ENCODE measurements at places on chromosomes 7 and 10.

GRCh38 chr10:130652964-130653578 is 516.9 kb downstream of the GLRX3 start:
- DNase-seq: no peak

DNA sequence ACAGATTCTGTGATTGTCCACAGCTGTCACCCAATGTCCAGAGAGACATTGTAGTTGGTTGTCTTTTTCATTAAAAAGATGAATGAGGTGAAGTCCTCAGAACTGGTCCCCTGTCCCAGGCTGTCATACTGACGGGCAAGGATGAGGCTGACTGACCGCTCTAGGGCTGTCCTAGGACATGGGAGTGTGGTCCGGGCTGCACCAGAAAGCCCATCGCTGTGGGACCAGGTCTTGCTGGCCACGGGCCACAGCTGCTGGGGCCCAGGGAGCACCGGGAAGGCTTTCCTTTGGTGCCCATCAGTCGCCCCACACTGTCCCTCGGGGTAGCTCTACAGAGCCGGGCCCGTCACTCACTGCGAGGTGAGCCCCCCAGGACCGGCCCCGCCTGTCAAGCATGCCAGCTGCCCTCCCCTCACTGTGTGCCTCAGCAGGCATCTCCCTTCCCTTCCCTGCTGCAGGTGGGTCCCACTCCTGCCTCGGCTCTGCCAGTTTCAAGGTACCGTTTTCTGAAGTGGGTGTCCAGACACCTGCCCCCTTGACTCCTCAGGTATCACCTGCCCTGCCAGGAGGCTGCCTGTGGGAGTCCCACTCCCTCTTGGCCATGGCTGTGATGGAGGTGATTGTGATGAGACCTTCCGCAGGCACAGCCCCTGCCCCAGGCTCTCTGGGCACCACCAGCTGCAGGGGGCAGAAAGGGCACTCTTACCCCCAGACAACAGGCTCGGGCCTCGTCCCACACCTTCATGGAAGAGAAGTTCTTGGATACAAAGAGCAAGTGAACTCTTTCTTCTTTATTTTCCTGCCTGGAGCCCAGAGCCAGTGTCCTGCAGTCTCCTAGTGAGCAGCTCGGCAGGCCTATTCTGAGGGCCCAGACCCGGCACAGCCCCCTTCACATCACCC is 21.7 kb downstream of the LRRC27 start:
- no peak for DNase-seq

- no peak for DNase-seq
Measured at GRCh38 chr10:83988435-83988834, 150.9 kb upstream of the GHITM start.

DNA sequence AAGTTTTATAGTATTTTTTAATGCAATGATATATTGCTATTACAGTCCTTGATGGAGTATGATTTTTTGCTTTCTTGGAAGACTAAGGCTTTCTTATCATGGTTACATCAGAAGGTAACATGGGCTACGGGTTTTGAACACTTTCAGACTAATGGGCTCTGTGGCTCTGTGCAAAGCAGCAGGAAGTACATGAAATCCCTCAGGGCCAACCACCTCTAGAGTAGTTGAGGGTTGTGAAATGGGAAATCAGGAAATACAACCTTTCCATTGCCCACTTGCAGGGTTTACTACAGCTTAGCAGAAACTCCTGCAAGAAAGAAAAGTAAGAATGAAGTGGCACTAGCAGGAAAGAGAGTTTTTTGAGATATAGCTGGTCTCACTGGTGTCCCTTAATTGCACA is 853.5 kb downstream of the KCNMA1 start:
- no peak for DNase-seq

GRCh38 chr7:118259115-118259514 is 34.6 kb downstream of the ANKRD7 start:
- DNase-seq: no peak

DNA sequence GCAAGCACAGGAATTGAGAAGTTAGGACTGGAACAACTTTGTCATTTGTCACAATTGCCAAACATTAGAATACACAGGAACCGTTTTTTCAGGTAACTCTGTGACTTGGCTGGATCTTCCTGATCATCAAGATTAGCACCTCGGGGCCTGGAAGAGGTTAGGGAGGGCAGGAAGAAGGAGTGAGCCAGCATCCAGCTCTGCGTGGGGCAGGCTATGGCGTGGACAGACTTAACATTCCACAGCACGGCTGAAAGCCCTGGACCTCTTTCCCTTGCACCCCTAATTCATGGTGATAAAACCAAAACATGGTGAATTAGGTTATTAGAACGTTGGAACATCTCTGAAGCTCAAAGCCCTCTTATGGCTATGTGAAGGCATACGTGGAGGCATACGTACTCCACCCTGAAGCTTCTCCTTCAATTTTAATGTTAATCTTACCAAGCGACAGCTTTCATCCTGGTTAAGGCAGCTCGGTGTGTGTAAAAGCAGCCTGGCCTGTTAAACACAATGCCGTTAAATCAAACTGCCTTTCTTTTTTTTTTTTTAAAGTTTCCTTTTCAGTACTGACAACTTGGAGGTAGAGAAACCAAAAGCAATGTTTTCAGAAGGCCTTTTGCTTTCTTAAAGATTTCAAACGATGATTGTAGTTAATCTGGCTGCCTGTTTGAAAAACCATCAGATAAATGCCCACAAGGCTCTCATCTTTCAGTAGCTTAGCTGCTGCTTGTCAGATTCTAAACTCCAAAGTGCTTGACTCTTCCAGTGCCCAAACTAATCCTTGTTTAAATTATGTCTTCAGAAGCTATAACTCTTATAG is 4.5 kb downstream of the GRK5 start:
- DNase-seq: no peak

GRCh38 chr7:22731766-22732165 is 4.8 kb downstream of the IL6 start:
- DNase-seq: no peak

Measured in stimulated activated CD4-positive, alpha-beta T cell treated with anti-CD3 and anti-CD28 coated beads, Interleukin-12 subunit alpha, Interleukin-12 subunit beta, amount 100 ng/mL, for 48 hours (primary cell).